ENCODE measurements at places on chromosomes 7 and 10. TPM values are rescaled to one million over a fixed set of nuclear protein-coding genes. Genes with fewer than 3 reads are reported as not detected.

Gene SLC35B4
- 18.6 TPM for total RNA-seq

Gene NPVF
- total RNA-seq: not detected

Gene TACC2
- 89.0 TPM for total RNA-seq

Gene NOC3L
- 24.9 TPM for total RNA-seq

Gene HPSE2
- total RNA-seq: not detected

Gene PLEKHA8
- total RNA-seq: 16.2 TPM

Gene LRWD1
- total RNA-seq: 18.9 TPM
